NCI-H1930 (cell line): ENCODE measurements at places on chromosomes 1 and 21.
A peak's percentile ranks its signal among the peaks of the same experiment; 100 is the strongest.

DNA sequence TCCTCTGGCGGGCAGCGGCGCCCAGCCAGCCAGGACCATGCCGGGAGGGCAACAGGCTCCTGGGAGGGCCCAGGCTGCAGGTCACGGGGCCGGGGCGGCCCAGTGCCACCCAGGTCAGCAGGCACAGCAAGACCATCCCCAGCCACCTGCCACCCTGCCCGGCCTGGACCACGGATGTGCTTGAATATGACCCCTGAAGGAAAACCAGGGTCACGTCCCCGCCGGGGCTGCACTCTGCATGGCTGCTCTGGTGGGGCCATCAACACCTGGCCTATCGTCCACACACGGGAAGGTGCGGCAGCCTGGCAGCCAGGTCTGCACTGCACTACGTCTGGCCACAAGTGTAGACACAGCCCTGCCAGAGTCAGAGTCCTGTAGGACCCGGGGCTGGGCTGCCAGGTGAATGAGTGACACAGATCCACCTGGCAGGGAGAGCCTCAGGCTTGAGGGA is 6.9 kb downstream of the WNT9A start:
- no peak for DNase-seq

- DNase-seq = no peak
Measured at GRCh38 chr1:57269630-57270225, 154.1 kb downstream of the DAB1 start.

- no peak for DNase-seq
Measured at GRCh38 chr1:38308780-38309179, 262.2 kb upstream of the POU3F1 start.

GRCh38 chr21:46636181-46636512 is 673 bp downstream of the PRMT2 start:
- DNase-seq = no peak

- DNase-seq = no peak
Measured at GRCh38 chr1:48738356-48738755, 38.3 kb downstream of the BEND5 start.

DNA sequence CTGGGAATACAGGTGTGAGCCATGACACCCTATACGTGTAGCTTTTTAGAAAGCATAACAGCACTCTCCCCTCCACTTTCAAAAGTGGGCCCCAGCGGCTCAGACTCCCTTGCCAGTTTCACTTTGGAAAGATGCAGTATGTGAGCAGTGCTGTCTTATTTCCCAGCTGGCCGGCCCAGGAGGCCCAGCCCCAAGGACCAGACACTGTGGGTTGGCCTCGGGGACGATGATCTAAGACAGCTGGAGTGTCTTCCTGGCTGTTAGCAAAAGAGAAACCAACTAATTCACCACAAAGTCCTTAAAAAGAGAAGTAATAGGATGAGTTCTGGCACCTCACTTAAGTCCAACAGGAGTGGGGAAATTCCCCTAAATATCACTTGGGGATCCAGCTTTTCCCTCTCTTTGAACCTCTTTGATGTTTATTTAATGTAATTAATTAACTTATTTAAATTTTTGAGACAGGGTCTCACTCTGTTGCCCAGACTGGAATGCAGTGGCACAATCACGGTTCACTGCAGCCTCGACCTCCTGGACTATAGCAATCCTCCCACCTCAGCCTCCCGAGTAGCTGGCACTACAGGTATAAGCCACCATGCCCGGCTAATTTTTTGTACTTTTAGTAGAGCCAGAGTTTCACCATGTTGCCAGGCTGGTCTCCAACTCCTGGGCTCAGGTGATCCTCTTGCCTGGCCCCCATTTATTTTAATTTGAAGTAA is 17.6 kb upstream of the CLIC4 start:
- DNase-seq = no peak

- no peak for DNase-seq
Measured at GRCh38 chr1:218402786-218403120, 57.6 kb downstream of the TGFB2 start.

DNA sequence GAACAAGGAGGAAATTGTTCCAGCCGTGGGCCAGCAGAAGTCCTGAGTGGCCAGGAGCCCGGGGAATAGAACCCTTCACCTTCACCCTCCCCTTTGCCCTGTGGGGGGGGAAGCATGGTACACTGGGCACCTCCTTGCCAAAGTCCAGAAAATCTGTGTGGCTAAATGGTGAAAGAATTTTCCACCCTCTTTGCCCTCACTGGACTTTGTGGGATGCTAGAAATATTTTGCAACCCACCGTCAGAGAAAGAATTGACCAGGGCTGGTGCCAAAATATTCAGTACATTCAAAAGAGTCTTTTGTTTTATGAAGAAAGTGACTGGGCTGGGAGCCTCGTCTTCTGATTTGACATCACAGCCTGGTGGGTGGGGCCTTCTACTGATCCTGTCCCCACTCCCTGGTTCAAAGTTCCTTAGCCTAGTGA is 14.6 kb downstream of the NFASC start:
- no peak for DNase-seq

DNA sequence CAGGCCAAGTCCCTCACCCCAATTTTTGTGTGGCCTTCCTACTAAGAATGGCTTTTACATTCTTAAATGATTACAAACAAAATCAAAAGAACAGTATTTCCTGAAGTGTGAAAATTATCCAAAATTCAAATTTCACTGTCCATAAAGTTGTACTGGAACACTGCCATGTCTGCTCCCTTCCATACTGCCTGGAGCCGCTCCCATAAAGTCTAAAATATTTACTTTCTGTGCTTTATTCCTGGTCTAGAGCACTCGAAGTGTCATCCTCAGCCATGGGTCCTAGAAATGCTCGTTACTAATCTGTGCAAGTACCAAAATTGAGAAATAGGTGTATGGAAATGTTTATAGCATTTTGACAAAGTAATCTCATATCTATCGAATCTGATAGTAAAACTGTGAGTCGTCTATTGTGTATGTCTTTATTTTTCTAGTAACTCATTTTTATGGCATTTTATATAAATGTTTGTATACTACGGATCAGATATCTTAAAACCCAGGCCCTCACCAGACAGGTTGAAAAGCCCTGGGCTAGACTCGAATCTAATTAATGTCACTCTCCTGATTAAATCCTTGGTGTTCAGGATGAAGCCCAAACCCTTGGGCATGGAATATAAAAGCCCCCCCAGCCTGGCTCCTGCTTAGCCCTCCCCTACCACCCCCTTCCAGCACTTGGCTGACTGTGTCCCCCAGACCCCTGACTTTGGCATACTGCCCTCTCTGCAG is 4.9 kb downstream of the LBR start:
- DNase-seq = no peak

GRCh38 chr1:212283741-212284140 is 1.5 kb upstream of the PPP2R5A start:
- no peak for DNase-seq

DNA sequence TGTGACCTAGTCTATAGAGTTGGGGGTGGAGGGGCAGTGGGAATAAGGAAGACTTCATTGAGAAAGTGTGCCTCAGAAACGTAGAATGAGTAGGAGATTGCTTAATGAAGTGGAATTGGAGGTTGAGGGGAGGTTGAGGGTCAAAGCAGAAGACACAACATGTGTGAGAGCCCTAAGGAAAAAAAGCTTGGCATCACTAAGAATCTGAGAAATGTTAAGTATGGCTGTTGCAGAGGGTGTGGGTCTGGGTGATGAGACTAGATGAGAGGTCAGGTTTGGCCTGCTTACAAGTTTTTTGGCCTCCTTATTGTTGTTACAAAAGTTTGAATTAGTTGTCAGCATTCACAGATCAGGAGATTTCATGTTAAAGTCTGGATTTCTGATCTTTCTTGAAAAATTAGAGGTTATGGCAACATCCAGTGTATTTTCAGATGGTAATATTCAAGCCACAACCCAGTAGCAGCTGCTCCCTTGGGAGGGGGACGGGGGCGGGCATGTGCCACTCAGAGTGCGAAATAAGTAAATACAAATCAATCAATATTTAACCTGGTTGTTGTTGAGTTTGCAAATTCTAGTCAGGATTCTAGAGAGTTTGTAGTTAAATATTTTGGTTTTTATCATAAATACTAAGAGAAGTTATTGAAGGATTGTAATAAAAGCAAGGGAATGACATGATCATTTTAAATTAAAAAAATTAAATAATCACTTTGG is 4.3 kb downstream of the MAN1A2 start:
- DNase-seq = no peak

GRCh38 chr1:218299416-218299815 is 14.3 kb downstream of the RRP15 start:
- no peak for DNase-seq

- no peak for DNase-seq
Measured at GRCh38 chr1:94207695-94208094, 29.7 kb downstream of the ARHGAP29 start.

DNA sequence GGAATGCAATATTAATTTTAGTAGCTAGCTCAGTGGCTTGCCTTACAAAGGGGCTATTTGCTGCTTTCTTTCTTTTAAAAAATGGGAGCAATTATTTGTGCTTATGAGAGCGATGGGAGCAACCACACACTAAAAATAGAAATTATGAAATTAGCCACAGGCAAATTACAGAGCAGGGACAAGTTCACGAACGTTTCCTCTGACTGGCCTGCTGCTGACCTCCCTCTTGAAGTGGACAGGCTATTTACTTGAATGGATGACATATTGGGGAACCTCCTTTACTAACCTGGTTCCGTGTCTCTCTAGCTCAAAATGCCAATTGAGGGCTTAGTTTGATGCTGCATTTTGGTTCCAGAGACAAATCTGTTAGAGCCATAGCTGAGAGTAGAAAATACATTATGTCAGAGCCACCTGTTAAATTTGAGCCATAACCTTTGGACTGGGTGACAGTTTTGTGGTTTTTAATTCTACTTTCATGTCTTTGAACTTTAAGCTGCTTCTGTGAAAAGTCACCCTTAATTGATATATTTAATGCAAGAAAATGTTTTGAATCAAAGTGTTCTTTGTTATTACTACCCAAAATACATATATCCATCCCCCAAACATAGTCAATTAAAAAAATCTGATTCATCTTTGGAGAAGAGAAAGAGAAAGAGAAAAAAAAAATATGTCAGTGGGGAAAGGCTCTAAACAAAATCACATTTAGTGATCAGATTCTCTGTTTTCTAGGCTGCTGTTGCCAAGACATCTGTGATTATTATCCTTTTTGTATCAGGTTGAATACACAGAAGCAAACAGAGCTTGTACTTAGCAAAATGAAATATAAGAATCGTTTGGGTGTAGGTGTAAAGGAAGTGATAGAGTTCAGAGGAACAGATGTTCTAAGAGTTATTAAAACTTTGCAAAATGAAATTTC is 351.9 kb downstream of the ADGRL2 start:
- no peak for DNase-seq

DNA sequence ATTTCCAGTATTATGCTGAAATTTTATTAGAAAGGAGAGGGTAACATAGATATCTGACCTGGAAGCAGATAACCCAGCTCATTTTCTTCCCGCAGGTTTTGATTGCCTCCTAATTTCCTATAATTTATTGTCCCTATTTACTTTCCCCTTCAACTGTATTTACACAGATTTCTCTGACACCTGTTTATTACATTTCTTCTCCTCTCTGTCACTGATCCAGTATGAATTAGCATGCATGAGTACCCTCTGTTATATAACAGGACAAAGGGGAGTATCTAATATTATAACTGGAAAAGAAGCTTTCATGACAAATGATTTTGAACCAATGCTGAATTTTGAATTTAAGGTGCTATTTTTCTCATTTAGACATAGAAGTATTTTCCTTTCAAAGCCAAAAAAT is 37.4 kb downstream of the DENND1B start:
- peak; percentile 38 for DNase-seq

GRCh38 chr1:174998569-174999215 is 1.1 kb upstream of the CACYBP start:
- peak; percentile 34 for DNase-seq

DNA sequence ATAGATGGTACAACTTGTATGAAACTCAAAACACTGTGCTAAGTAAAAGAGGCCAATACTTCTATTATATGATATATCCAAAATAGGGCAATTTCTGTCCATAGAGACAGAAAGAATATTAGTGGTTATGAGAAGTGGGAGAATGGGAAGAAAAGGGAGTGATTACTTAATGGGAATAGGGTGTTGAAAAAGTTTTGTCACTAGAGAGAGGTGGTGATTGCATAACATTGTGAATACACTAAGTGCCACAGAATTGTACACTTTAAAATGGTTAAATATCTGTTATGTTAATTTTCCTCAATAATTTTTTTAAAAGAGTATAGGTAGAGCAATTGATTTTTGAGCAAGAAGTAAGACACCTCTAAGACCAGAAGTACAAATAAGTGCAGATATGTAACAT is 29.7 kb downstream of the GNAT2 start:
- DNase-seq = no peak

DNA sequence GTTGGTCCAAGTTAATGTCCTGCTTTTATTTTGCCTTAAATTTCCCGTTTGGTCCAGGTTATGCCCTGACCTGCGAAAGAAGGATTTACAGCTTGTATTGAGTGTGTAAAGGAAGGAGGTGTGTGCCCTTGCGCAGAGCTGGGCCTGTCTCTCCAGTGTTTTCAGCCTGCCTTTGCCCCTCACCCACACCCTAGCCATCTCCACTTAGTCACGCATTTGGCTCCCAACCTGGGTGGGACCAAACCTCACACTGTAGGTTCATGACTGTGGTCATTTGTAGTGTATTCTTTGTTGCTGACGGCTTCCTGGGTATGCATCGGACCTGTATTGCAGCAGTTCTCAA is 572 bp upstream of the SRSF10 start:
- DNase-seq = peak; percentile 12

DNA sequence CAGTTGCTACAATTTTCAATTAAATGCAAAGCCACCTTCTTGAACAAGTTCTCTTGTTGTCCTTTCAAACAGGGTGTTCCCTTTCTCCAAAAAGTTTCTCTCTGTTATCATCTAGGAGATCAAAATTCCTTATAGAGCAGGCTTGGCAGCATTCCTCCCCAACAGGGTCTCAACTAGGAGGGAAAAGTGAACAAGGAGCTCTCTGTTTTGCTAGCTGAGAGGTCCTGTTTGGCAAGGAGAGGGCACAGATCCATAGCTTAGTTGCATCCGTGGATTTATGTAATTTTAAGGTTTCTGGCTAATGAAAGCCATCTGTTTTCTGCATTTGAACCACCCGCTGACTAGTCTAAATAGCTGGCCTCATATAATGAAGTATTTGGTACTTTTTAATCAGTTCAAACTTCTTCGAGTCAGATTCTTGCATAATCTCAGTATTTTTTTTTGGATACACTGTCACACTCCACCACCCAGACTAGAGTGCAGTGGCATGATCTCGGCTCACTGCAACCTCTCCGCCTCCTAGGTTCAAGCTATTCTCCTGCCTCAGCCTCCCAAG is 54.0 kb downstream of the APP start:
- no peak for DNase-seq

GRCh38 chr1:207882692-207883091 is 28.2 kb downstream of the CD34 start:
- no peak for DNase-seq

DNA sequence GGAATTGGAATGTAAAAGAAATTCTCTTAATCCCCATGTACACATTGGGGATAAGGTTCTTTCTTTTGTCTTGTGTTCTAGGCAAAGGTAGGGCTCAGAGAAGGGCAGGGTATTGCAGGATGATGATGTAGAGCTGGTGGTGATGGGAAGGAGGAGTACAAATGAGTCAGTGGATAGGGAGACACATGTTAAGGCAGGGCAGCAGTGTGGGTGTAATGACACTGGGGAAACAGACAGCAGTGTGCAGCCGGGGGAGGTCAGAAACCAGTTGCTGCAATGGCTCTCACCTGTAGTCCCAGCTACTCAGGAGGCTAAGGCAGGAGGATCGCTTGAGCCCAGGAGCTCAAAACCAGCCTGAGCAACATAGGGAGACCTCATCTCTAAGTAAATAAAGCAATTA is 5.1 kb downstream of the NLRP3 start:
- no peak for DNase-seq
